ENCODE measurements at places on chromosomes 11 and 22.

DNA sequence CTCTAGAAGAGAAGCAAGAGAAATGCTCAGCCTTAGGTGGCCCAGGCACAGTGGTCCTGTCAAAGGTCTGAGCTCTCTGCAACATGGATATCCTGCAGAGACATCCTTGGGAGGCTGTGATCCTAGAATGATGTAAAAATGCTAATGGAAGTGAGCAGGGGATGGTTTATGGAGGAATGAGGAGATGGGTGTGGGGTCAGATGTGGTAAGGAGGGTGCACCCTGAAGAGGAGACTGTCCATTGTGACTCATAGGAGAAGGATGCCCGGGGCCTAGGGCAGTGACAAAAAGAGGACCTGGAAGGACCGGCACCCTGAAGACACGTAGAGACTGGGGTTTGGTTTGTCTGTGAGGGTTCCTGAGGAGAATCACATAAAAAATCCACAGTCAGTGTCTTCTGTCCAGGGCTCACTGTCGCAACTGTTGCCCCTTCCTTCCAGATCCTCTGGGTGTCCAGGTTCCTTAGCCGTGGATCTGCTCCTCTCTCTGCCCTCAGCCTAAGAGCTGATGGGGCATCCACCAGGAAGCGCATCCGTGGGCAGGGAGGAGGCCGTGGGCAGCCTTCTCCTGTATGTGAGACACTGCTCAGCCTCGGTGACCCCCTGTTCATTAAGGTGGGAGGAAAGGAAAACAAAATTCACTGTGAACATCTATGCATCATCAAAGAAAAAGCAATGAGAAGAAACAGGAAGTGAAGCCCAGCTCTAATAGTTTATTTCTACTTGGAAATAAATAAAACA lies 110.7 kb downstream of the VPREB1 start:
- no peak for DNase-seq

GRCh38 chr11:75170516-75171201 lies 19.8 kb downstream of the SLCO2B1 start:
- no peak for DNase-seq

- no peak for DNase-seq
These were observed 688 bp downstream of the SERPING1 start for GRCh38 chr11:57597916-57598830.

- DNase-seq: no peak
These were observed 117.4 kb downstream of the KIAA1671 start for GRCh38 chr22:25069758-25070481.

DNA sequence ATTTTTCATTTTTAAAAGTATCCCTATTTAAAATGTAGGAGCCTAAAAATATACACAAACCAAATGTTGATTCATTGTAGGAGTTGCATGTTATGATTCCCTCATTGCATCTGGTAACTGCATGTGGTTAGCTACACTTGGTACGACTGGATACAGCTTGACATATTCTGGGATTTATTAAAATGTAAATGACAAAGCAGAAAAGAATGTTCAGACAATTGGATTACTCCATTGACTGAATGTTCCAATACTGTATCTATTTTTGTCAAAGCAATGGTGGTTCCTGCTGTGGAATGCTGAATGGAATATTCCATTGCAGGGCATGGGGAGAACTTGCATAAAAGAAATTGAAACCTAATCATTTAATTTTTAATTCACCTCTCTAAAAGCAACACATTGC lies 30.8 kb downstream of the BLID start:
- no peak for DNase-seq

GRCh38 chr22:40641269-40641668 lies 4.8 kb upstream of the MRTFA start:
- no peak for DNase-seq

DNA sequence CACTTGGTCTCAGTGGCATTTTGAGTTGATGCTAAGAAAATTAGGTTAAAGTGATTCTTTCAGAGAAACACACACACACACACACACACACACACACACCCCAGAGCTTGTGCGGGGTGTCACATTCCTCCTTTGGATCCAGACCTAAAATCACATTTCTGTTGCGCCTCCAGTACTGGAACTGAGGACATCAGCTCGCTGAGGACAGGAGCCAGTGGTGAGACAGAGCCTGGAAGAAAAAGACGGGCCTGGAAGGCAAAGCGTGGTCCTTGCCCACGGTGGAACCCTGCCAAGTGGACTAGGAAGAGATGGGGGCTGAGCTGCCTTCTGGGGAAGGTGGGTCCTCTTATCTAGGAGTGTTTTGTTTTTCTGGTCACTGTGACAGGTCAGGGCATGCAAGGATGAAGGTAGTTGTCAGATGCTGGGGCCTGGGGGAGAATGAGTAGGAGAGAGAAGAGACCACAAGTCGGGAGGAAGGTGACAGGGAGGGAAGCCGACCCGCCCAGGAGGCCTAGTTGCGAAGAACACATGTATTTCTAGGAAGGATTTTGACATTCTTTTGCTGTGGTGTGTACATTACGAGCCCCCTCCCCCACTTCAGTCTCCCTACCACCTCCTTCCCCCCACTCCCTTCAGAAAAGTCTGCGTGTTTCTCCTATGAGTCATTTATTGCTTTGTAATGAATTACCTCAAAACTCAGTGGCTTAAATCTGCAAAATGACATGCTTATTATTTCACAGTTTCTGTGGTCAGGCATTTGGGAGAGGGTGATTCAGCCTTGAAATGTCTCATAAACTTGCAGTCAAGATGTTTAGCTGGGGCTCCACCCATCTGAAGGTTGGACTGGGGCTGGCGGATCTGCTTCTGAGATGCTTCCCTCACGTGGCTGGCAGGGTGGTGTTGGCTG lies 4.8 kb upstream of the ELFN2 start:
- no peak for DNase-seq

DNA sequence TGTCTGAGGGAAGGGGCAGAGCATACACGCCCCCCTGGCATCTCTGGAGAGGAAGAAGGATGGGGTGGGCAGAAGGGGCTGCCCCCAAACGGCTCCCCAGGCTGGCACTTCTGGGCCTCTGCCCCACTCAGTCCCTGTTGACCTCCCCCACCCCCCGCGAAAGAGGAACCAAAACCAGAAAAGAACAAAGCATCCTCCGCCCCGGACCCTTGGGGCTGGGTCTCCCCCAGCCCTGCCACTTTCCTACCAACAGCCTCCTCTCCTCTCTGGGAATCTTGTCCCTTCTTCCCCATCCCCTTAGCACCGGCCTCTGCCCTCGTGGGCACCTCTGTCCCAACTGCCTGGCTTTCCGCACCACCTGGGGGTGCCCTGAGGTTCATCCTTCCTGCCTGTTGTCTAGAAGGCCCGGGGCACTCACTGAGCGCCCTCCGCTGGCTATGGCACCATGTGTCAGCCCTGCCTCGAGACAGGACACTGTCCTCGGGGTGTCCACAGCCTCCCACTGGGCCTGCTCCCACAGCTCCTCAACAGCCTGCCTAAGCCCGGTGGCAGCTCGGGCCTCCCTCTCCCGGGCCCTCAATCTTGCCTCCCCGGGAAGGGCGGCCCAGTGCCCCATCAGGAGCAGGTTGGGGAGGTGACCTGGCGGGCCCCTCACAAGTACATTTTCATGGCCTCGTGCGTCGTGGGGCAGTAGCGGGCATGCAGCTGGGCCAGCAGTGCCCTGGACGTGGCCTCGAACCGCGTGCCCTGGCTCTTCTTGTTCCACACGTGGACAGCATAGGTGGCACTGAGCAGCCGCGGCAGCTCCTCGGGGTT lies 28.2 kb downstream of the A4GALT start:
- DNase-seq: no peak

DNA sequence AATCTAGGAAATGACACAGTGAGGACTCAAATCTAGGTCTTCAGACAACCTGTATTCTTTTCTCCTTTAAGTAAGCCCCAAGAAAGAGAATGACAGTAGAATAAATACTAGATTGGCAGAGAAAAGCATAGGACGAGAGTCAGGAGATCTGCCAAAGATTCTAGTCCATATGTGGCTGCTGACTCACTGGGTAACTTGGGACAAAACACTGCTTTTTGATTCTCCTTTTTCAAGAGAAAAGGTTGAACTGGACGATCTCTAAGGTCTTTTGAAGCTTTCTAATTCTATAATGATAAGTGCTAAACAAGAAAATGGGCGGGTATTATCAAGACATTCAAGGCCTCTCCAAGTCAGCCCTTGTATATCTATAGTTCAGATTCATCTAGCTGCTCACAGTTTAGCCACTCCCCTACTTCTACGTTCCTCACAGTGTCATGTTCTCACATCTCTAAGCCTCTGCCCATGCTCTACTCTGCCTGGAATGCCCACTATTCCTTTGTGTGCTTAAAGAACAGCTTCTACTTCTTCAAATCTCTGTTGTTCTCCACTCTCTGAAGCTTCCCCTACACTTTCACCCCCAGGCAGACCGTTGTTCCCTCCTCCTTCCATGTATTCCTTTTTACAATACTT lies 53.0 kb downstream of the RELT start:
- no peak for DNase-seq

GRCh38 chr22:47474895-47475294 lies 712.4 kb downstream of the TBC1D22A start:
- DNase-seq: no peak

GRCh38 chr11:75924966-75925784 lies 110.2 kb downstream of the UVRAG start:
- DNase-seq: no peak

GRCh38 chr11:84899740-84900139 lies 727.4 kb downstream of the DLG2 start:
- DNase-seq: no peak

DNA sequence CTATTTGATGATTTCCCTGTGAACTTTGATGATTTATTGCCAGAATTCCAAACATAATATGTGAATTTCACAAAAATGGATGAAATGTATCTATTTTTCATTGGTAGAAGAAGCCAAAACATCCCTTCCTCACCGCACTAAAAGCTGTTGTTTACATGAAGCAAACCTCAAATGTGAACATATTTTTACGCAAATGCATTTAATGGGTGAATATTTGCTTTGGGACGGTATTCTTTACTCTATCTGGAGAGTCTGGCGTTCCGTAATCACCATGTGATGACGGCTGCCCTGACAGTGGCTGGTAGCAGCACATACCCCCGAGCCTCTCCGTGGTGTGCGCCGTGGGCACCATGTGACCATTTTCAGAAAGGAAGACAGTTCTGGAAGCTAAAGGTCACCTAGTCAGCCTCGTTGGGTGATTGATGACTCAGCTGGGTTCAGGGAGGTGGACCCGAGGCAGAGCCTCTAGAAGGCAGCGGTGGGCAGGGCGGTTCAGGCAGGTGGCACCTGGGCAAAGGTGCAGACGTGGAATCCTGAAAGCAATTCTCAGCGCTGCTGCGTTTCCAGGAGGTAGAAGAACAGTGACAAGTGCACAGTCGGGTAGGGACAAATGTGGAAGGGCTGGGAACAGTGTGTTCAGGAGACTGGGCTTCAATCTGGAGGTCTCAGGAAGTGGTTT lies 45.3 kb downstream of the PPARA start:
- DNase-seq: no peak

- DNase-seq: no peak
These were observed 23.5 kb upstream of the TH start for GRCh38 chr11:2194877-2195755.

DNA sequence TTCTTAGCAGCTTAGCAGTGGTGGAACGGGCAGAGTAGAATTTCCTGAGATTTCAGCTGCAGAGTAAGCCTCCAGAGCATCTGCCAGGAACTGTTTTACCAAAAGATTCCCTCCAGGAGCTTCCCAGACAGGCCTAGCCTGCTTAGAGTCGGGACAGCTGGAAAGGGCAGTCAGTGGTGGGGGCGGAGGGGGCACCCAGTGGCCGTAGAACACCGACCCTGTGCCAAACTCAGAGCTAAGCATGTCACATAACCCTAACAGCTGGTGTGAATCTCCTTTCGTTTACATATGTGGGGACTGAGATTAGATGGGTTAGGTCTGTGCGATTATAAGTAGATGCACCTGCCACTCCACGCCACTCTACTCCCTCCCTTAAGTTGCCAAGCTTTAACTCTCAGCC lies 80.0 kb upstream of the CRTAM start:
- DNase-seq: no peak

DNA sequence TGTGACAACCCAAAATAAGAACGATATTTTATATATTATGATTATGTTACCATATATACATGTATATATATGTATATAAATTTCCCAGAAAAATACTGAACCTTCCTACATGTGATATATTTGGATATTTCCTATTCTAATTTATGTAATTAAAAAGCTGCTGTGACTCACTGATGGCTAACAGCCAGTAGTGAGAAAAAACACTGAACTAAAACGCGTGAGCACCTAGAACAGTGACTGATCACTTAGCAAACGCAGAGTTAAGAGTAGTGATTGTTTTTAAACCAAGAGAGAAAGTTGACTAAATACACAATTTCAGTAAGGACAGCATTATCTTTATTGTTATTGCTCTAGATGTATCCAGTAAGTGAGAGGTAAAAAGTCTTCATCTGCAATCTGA lies 213.8 kb downstream of the TMEM135 start:
- DNase-seq: no peak

GRCh38 chr11:114942207-114942606 lies 263.9 kb downstream of the NXPE2 start:
- no peak for DNase-seq

DNA sequence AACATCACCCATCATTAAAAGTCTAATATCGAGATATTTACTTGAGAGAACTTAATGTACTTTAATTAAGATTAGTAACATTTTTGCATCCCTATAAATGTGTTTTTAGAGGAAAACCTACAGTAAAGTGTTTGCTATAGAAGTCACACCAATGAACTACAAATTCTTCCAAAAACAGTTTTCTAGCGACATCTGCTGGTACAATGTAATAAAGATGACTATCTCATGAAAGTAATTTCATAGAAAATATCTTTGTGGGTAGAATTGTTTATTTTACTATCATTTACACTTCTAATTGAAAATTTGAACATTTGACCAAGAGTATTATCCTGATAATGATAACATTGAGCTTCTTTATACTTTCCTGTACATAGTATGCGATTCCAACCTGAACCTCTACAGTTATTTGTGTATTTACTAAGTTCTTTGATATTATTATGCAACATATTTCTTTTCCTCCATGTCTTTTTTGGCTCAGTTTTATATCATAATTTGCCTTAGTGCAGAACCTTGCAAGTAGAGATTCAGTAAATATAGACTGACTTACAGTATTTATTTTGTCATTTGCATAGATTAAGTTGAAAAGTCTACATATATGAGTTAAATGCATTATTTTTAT lies 252.7 kb downstream of the TMEM135 start:
- no peak for DNase-seq

- no peak for DNase-seq
These were observed 139.6 kb upstream of the LMO1 start for GRCh38 chr11:8403310-8403709.

DNA sequence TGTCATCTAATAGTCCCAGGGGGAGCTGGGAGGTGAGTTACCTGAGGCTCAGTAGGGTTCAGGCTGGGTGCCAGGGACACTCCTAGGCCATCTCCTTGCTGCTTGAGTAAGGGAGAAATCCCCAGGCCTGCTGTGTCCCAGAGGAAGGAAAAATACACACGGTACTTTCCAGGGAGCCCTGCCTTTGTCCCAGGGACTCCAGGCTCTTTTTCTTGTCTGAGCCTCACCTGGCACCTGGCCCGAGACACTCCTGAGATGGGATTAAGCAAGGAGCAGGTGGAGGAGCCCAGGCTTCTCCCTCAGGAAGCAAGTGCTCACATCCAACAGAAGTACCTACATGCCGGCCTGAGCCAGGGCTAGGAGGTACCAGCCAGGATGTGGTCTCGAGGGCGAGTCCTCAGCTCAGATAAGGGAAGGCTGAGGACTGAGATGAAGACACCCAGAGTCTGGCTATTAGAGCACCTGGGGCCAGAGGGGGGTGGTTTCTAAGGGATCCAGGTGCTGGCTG lies 899 bp upstream of the KLHDC7B start:
- no peak for DNase-seq
